ENCODE measurements at places on chromosomes 12 and 14.
A peak's percentile ranks its signal among the peaks of the same experiment; 100 is the strongest.

GRCh38 chr14:102015771-102016170 is 51.4 kb downstream of the DYNC1H1 start:
- no peak for DNase-seq

DNA sequence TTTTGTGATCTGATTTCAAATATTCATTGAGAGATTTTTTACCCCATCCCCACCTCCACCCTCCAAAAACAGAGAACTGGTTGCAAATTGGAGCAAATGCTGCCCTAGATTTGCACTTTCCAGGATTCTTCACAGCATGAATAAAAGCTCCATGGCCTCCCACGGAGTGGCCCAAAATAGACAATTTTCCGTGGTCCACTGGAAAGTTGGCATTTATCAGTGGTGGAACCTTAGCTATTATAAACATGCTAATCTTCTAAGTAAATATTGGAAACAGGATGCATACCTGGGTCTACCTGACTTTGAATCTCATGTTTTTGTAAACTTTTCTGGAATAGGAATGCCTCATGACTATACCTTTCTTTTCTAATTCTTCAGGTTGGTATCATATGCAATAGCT is 123.9 kb downstream of the SLC16A7 start:
- DNase-seq = no peak

GRCh38 chr12:33825442-33825841 is 196.9 kb upstream of the ALG10 start:
- no peak for DNase-seq

GRCh38 chr14:92729634-92730358 is 18.6 kb downstream of the LGMN start:
- peak; percentile 22 for DNase-seq

GRCh38 chr14:65255583-65256461 is 153.5 kb upstream of the MAX start:
- DNase-seq = no peak

DNA sequence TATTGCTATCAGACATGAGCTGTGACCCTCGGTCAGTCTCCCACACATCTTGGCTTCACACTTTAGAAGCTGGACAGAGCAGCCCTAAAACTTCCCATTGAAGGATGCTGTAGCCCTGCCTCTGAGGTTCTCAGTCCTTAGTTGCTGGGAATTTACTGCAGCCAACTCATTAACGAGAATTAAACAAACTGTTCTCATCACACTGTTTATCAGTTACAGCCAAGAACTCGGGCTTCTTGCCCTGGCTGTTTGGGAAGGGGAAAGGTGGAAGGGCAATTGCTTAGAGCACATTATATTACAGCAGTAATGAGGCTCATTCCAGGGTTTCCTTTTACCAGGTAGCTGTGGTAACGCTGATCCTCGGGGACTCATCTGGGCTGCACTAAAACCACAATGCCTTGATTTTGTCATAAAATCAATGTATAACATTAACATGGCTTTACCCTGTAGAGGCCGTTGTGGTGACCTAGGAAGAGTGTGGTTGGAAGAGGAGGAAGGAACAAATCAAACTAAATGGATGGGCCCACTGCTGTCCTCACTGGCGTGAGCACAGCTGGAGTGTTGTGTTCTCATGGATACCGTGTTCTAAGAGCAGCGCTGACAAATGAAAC is 87.1 kb downstream of the GPR135 start:
- DNase-seq = no peak

DNA sequence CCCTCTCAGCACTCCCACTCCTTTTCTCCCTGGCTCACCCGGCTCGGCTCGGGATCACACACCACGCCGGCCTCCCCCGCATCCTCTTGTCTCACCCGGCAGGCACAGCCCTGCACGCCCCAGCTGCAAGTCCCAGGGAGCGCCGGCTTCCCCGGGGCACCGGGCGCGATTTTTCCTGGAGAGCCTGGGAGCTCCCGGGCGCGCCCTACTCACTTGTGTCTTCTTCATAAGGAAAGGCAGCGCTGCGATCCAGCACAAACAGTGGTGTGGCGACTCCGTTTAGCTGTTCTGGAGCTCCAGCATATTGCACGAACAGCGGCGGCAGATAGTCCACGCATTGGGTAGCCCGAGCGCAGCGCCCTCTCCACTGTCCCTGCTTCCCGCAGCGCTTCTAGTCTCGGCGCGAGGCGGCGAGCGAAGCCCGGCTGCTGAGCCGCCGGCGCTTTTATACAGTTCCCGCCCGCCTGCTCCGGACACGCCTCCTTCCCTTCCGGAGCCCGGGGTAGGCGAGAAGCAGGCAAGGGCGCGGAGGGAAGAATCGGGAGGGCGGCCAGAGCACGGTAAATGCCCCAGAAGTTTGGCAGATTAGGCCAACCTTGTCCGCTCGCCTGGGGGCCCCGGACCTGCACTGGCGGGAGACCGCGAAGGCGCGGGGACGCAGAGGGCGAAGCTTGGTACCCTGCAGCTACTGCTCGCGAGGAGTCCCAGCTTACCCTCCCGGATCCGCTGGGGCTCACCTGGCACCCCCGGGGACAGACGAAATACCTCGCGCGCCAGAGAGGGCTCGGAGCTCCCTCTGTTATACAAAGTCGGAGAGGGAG is at the start of gene KITLG:
Gene KITLG, minus strand, starts transcription at position 421 of the 821 bp plus-strand sequence. Its CDS starts 193 bp downstream, at position 228.
- peak; percentile 87 for DNase-seq
